NCI-H1694 treated with DMSO at 0.1 percent for 48 hours (cell line): ENCODE measurements at places on chromosomes 11 and 22.
A peak's percentile ranks its signal among the peaks of the same experiment; 100 is the strongest.

GRCh38 chr11:102155676-102156075 lies 45.4 kb downstream of the YAP1 start:
- no peak for DNase-seq

GRCh38 chr11:119342362-119343130 lies 1.9 kb upstream of the C1QTNF5 start:
- DNase-seq = no peak

GRCh38 chr11:62120001-62120400 lies 3.8 kb upstream of the INCENP start:
- no peak for DNase-seq

GRCh38 chr11:62591448-62592145 lies at the start of gene TUT1:
TUT1 (minus strand) TSS chr11:62591523; CDS start chr11:62591485, 38 bp downstream.
- peak; percentile 98 for DNase-seq
